ENCODE measurements at places on chromosomes 16 and 17. TPM values are rescaled to one million over a fixed set of nuclear protein-coding genes. Genes with fewer than 3 reads are reported as not detected.

Gene NLGN2
- total RNA-seq: 55.2 TPM

Gene CDRT4
- 2.2 TPM for total RNA-seq

Gene GNGT2
- not detected for total RNA-seq

Gene GLIS2
- total RNA-seq: 25.5 TPM

Gene KRTAP4-3
- total RNA-seq: not detected

Gene CIBAR2
- total RNA-seq: not detected

Gene KIAA0513
- total RNA-seq: 13.6 TPM

Gene MATCAP1
- 12.2 TPM for total RNA-seq

Gene SLC16A5
- total RNA-seq: 21.3 TPM

Gene TMEM220
- total RNA-seq: 3.7 TPM

Gene HAS3
- 1.3 TPM for total RNA-seq

Gene GRB7
- 0.17 TPM for total RNA-seq

Gene CD300E
- total RNA-seq: not detected

Gene TBC1D3B
- 1.3 TPM for total RNA-seq

Gene MFSD6L
- not detected for total RNA-seq

Gene CMTM3
- total RNA-seq: 23.2 TPM

Gene KRT222
- not detected for total RNA-seq

Gene PRSS36
- total RNA-seq: 0.38 TPM

Gene TOM1L1
- total RNA-seq: 18.9 TPM

Gene COG8
- total RNA-seq: 32.9 TPM

Gene RSL1D1
- 177 TPM for total RNA-seq

Gene SLC13A2
- total RNA-seq: not detected

Gene G6PC1
- total RNA-seq: not detected

Gene BBS2
- 32.1 TPM for total RNA-seq

Gene RAB26
- 0.75 TPM for total RNA-seq

Gene WNK4
- 27.5 TPM for total RNA-seq

Gene TMEM186
- 7.5 TPM for total RNA-seq

Gene LRRC46
- 1.1 TPM for total RNA-seq

Gene SLC5A11
- total RNA-seq: not detected

Gene PRRT2
- 2.4 TPM for total RNA-seq

Gene MYH2
- not detected for total RNA-seq

Gene SECTM1
- total RNA-seq: 4.1 TPM

Gene ABCA9
- not detected for total RNA-seq

Gene SEZ6L2
- total RNA-seq: 4.5 TPM

Gene HSD11B2
- not detected for total RNA-seq

Gene TSPOAP1
- total RNA-seq: 1.1 TPM

Gene SLC12A3
- not detected for total RNA-seq

Gene CRHR1
- total RNA-seq: not detected

Gene DOC2A
- not detected for total RNA-seq

Gene PPP1R1B
- not detected for total RNA-seq

Gene TSNAXIP1
- 1.2 TPM for total RNA-seq

Gene GP1BA
- total RNA-seq: not detected

Gene RASD1
- total RNA-seq: 0.30 TPM

Gene SHPK
- 8.5 TPM for total RNA-seq

Gene INCA1
- 0.89 TPM for total RNA-seq

Gene ATP1B2
- not detected for total RNA-seq

Gene HSPB9
- not detected for total RNA-seq

Gene BEAN1
- not detected for total RNA-seq

Gene KRT26
- not detected for total RNA-seq

Gene TM4SF5
- not detected for total RNA-seq
